ENCODE measurements at places on chromosomes 12 and 14.

- no peak for DNase-seq
Measured at GRCh38 chr12:40312982-40313576, 88.3 kb downstream of the LRRK2 start.

DNA sequence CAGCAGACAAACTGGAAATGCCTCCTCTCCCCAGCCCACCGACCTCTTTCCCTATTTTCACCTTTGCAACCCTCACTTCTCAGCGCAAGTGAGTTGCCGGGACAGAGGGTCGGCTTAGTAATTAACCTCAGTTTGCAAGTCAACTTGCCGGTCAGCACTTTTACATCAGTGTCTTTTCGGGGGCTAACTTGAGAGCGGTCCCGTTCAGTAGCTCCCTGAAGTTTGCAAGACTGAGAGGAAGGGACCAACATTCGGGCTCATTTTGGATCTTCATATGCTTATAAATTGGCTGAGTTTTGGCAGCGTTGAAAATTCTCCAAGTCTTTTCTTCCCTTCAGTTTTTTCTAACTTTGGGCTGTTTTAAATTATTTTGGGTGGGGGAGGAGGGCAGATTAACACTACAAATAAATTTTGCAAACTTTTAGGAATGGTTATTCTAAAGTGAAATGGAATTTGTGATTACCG, 846 bp downstream of the BRMS1L start:
- no peak for DNase-seq

DNA sequence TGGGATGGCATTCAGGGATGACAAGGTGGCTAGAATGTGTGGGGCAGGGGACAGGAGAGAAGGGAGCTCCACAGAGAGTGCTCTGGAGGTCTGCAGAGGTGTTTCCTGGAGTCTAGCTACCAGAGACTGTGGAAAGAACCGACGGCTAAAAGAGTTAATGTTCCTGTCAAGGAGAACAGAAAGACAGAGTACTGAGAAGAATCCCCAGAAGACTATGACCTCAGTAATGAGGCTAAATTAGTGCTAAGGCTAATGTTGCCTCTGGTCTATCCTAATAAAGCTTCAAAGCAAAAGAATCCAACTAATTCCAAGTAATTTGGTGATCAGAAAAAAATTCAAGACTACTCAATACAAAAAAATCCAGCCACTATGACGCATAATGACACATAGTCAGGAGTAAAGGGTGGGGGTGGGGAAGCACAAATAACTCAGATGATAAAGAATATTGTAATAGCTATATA, 44.7 kb downstream of the FERMT2 start:
- no peak for DNase-seq

DNA sequence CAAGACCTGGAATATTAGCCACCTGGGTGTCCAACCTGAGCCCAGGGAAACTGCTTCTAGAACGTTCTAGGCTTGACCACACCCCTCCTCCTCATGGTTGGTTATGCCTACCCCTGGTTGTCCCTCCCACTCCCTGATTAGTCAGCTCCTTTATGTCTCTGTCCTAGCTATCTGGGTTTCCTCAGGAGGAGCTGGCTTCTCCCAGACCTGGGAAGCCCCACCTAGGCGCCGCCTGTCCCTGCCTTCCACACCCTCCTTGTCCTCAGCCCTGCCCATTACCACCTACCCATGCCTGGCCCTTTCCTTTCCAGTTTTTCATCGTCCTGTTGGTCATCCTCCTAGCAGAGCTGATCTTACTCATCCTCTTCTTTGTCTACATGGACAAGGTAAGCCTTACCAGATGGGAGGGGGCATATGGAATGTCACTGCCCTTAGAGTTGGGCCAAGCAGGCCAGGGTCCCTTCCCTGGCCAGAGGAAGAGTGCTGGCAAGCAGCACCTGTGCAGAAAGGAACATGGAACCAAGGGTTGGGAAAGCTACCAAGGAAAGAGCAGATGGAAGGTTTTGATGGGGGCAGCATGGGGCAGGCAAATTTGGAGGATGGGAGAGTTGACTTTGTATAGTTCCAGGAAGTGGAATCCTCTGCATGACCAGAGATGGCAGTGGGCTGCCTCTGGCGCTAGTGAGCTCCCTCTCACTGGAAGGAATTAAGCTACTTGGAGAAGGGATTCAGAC, 201.7 kb downstream of the TSPAN9 start:
- no peak for DNase-seq

DNA sequence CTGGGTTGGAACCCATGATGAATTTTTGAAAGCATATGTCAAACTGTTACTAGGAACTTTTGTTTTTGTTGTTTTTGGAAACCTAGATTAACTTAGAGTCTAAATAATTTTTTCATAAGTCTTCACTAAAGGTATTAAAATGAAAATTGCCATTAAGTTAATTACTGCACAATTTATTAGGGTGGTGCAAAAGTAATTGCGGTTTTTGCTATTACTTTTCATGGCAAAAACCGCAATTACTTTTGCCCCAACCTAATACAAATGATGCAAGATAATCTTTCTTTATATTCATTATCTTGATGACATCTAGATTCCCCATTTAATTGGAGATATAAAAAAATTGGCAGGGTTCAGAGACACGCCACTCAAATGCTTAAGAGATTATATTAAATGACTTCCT, 145.0 kb upstream of the PKP2 start:
- DNase-seq, result no peak

GRCh38 chr14:76236172-76237130, 84.7 kb downstream of the GPATCH2L start:
- no peak for DNase-seq

DNA sequence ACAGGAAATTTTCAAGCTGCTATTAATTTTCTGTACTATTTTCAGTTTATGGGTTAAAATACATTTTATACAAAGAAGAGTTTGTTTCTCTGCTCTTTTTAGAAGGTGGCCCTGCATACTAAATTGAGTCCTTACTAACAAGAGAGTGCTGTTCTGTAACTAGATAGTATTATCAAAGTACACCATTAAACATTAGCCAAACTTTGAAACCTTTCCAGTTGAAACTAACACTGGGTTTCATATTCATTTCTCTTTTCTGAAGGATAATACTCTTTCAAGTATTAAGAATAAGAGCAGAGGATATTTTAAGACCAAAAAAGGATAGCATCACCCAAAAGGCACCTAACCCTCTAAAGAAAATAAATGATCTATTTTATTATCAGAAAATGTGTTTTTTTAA, 47.2 kb downstream of the PEBP1 start:
- DNase-seq, result no peak

GRCh38 chr12:24359418-24359817, 409.9 kb upstream of the SOX5 start:
- DNase-seq, result no peak

- DNase-seq, result no peak
Measured at GRCh38 chr14:90743425-90743824, 72.8 kb downstream of the TTC7B start.

GRCh38 chr12:79822475-79822874, 112.4 kb downstream of the PPP1R12A start:
- no peak for DNase-seq
